Activated T-cell treated with anti-CD3 and anti-CD28 coated beads, Interleukin-2, amount 50 U/mL, for 1 hour (primary cell): ENCODE measurements at places on chromosomes 5 and 9.

DNA sequence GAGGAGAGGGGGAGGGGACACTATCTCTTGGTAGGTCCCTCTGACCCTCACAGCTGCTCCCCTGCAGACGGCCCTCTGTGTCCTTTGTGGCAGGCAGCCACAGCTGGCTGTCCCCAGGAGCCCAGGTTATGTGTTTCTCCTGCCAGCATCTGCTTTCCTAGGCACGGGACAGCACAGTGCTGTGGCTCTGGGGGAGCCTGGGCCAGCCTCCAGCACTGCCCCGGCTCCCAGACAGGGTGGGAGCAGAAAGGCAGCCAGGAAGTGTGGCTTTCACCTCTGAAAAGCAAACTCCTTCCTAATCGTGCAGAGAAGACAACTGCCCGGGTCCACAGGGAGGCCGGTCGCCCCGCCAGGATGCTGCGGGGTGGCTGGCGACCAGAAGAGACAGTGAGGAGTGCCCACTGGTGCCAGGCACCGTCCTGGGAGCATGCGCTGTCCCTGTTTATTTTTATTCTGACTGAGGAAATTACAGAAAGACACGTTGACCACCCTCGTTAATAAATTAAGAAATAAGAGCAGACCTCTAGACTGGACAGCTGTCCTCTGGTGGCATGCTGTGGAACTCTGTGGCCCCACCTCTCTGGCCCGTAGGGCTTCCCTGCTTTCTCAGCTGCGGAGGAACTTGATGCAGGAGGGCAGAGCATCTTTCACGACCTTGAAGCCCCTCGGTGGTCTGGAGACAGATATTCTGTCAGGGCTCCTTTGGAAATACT lies 240.3 kb downstream of the FANCC start:
- no peak for DNase-seq

- no peak for DNase-seq
These were observed 13.6 kb upstream of the CLTB start for GRCh38 chr5:176429972-176430371.

DNA sequence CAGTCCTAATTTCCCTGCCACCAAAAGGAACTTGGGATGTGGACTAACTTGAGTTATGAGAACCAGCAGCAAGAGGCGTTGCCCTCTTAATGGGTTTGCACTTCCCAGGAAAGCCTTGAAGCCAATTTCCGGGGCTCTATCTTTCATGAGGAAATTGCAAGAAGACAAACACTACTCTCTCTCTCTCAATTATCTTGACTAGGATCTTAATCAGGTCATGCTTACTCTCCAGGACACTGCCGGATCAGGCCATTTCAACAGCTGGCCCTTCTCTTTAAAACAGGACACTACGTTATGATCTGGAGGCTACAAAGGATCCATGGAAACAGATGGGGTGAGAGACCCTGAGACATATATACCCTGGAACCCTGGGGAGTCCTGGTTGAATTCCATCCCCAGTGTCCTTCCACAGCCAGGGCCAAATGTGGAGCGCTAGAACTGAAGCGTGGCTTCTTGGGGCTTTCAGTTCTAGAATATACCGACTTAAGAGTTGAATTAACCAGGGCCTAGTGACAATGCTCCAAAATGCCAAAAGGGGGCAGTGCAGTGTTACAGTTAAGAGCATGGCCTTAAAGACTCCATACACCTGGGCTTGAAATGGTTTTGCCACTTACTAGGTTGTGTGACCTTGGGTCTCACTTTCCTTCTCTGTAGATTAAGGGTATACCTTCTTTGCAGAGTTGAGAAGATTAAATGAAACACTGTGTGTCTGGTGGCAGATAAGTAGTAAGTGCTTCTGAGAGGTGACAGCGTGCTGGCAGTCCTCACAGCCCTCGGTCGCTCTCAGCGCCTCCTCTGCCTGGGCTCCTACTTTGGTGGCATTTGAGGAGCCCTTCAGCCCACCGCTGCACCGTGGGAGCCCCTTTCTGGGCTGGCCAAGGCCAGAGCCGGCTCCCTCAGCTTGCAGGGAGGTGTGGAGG lies 21.1 kb downstream of the FAM219A start:
- DNase-seq: peak; percentile 56

GRCh38 chr5:158174026-158174425 lies 315.1 kb upstream of the CLINT1 start:
- DNase-seq: no peak

DNA sequence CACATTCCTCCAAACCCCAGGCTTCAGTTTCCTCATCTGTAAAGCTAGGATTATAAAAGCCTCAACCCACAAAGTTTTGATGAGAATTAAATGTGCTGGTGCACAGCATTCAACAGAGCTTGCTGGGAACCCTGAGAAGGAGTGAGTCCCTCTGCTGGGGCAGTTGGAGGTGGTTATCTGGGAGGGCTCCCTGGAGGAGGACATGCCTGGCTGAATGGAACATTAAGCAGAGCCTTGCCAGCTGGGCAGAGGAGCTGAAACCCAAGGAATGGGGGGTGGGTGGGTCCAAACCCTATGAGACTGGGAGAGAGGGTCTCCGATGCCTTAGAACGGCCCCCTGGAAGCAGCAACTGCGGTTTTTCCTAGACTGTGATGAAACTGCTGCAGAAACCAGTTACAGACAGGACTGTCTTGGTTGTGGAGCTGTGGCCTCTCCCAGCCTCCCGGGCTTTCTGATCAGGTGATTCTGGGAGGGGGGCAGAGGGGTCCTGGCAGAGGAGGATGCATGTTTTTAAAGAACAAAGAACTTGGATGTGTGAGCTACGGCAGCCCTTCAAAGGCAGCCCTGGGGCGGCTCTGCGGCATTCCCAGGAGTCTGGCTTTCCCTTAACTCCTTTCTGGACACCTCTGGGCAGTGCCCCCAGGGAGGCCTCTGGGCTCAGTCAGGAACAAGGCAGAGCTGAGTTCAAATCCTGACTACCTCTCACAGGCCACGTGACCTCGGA lies 20.8 kb downstream of the FIBCD1 start:
- DNase-seq: no peak

DNA sequence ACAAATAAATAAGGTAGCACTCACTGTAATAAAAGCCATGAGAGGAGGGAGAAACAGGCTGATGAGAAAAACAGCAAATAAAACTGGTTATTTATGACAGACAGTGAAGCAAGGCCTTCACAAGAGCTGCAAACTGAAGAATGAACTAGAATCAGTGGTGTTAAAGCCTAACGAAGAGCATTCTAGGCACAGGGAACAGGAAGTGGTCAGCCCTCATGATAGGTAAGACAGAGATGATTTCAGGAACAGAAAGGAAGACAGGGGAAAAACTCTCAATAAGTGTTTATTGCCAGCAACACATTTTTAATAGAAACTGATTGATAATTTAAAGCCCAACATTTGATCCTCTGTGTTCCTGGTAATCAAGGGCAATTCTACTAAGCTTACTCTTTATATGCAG lies 124.5 kb downstream of the EDIL3 start:
- DNase-seq: no peak

- no peak for DNase-seq
These were observed 16.0 kb upstream of the GLRX start for GRCh38 chr5:95838556-95838955.

GRCh38 chr9:128771094-128771721 lies 519 bp downstream of the ZER1 start:
- DNase-seq: no peak

- DNase-seq: no peak
These were observed 24.2 kb upstream of the CAMLG start for GRCh38 chr5:134714120-134714519.

GRCh38 chr5:16930496-16930895 lies 5.6 kb downstream of the MYO10 start:
- no peak for DNase-seq

GRCh38 chr9:103377667-103378066 lies 382.5 kb downstream of the CYLC2 start:
- no peak for DNase-seq
